Esophagus muscularis mucosa (tissue), 4 donors: ENCODE measurements at places on chromosomes 3 and 15. TPM values are rescaled to one million over a fixed set of nuclear protein-coding genes. Genes with fewer than 3 reads are reported as not detected.

The ANO10 gene
- total RNA-seq = 26.2 TPM

The CFAP100 gene
- total RNA-seq = not detected

The FANCD2OS gene
- total RNA-seq = not detected

The CLSTN2 gene
- total RNA-seq = 9.2 TPM

The SPTSSB gene
- total RNA-seq = not detected

The POLQ gene
- under 0.01 TPM for total RNA-seq

The FBXO40 gene
- not detected for total RNA-seq
